T1000 (cell line): ENCODE measurements at places on chromosomes 5 and 9.

DNA sequence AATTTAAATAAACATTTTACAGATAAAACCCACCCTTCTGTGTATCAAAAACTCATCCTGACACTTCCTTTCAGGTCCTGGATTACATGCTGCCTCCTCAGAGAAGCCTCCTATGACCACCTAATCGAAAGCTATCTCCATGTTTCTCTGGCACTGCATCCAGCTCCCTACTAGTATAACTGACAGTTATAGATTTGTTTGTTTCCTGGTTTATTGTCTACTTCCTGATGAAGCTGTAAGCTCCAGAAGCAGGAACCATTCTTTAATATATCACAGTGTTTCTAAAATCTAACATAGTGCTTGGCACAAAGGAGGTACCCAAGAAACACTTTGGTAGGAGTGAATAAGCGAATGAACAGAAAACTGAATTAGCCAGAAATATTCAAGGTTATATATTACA lies 270.4 kb downstream of the EFNA5 start:
- DNase-seq, result no peak

DNA sequence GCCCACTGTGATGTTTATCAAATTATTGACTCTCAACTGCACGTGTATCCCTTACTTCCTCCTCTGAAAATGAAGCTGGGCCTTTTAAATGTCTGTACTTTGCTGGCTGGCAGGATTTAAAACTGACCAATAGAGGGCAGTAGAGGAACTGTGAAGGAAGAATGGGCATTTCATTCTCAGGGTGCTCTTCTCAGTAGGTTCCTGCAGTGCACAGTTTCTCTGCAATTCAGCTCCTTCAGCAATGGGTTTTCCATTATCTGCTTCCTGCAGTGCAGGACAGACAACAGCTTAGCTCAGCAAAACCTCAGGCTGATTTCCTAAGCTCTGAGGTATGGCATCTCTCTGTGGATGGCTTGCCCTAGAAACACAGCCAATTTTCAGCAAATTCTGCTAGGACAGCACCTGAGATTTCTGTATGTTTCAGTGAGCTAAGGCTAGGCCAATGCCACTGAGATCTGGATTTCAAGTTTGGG lies 298.4 kb upstream of the PRDM9 start:
- peak; percentile 10 for DNase-seq

DNA sequence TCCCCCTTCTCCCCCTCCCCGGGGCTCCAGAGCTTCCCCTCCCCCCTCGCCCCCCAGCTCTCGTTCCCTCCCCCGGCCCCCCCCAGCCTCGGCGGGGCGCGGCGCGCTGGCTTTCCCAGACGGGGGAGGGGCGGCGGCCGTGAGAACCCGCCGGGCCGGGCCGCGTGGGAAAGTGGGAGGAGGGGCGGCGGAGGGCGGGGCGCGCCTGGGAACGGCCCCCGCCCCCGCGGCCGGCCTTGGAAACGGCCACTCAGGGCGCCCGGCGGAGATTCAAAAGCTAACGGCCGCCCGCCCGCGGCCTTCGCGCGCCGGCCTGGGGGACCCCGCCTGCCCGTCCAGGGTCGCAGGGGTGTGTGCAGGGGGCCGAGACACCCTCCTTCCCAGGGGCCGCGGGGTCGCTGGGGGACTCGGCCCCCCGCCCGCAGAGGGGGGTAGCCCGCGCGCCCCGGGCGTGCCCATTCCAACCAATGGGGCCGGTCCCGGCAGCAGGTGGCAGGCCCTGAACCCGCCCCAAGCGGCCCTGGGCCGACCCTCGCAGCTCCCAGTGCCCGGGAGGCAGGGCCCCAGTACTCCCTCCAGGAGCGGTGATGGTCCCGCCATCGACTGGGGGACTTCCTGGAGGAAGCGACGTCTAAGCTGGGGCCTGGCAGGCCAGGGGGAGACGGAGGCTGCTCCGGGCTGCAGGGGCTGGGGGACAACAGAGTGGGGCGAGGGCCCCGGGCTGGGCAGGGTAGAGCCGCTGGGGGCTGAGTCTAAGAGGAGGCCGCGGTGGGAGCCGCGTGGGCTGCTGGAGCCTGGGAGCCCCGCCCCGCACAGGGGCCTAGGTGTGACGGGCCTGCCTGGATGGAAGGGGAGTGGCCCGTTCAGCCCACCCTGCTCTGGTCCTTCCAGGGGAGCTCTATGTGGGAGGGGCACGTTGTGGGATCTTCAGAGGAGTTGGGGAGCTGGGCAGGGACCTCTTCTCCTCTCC lies 14.2 kb upstream of the NRARP start:
- DNase-seq, result no peak

DNA sequence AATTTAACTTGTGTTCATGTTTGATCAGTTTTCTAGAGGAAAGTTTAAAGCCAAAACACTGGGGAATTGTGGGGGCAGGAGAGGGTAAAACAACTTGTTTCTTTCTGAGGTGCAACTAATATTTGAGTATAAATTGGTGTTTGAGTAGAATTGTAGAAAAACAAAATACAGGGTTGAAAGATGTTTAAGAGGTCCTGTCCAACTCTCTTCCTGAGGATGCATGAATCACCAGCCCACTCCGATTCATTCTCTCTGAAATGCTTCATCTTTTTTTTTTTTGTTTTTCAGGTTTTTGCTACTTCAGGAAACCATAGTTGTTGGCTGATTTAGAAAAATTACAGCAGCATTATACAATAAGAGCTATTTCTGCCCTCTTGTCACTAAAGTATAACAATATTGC lies 42.4 kb upstream of the TMC1 start:
- DNase-seq, result no peak

GRCh38 chr9:119224431-119224830 lies 144.8 kb downstream of the BRINP1 start:
- DNase-seq, result no peak

DNA sequence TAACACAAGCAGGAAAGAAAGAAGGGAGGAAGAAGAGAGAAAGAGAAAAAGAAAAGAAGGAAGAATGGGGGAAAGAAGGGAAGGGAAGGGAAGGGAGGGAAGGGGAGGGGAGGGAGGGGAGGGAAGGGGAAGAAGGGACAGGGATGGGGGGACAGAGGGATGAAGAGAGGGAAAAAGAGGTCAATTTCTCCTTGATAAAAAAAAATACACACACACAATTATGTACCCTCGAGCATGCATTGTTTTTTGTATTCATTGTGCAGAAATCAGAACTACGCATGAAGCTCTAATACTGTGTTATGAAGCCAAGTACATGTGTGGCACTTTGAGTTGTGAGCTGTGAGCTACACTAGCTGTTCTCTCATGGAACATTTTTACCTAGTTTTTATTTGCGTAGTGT lies 274.9 kb upstream of the CDH18 start:
- no peak for DNase-seq

GRCh38 chr5:136012041-136012804 lies 16.6 kb upstream of the TGFBI start:
- no peak for DNase-seq

- DNase-seq, result no peak
Measured at GRCh38 chr5:171422902-171423663, 3.6 kb downstream of the FGF18 start.

- no peak for DNase-seq
Measured at GRCh38 chr5:23631302-23632045, 124.1 kb downstream of the PRDM9 start.

- no peak for DNase-seq
Measured at GRCh38 chr9:98120476-98120875, 1.5 kb upstream of the TRIM14 start.

- DNase-seq, result no peak
Measured at GRCh38 chr5:88688984-88689667, 193.9 kb downstream of the MEF2C start.

- DNase-seq, result no peak
Measured at GRCh38 chr5:147997486-147997885, 66.3 kb upstream of the SPINK5 start.

DNA sequence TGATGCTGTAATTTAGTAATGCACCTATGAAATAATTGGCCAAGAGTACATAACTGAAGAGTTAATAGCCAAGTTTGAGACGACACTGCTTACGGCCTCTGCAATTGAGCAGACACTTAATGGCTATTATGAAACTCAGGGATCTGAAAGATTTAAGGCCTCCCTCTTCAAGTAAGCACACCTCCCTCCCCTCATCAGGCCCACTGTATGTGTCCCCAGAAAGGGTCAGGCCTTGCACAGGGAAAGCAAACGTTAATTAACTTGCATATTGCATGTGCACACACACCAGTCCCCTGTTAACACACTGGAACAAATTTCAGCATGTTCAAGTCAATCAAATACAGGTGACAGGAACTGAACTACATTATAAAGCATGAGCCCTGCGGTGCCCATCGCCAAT lies 163.6 kb downstream of the SPOCK1 start:
- no peak for DNase-seq

GRCh38 chr5:117680426-117680825 lies 1105.8 kb upstream of the SEMA6A start:
- no peak for DNase-seq

DNA sequence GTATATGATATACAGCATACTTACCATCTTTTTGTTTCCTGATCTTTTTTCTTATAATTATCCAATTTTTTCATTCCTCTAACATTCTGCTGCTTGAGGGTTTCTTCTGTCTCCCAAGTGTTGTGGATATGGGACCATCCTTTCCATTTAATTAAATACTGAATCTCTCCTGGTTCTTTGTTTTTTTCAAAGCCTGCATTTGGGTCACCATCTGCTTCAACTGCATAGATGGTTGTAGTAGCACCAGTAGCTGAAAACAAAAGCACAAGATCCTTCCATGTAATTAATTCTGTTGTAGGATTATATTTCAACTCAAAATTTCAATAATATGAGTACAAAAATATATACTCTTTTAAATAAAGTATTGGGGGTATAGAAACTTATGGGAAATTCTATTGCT lies 29.4 kb downstream of the CHD1 start:
- DNase-seq, result no peak

DNA sequence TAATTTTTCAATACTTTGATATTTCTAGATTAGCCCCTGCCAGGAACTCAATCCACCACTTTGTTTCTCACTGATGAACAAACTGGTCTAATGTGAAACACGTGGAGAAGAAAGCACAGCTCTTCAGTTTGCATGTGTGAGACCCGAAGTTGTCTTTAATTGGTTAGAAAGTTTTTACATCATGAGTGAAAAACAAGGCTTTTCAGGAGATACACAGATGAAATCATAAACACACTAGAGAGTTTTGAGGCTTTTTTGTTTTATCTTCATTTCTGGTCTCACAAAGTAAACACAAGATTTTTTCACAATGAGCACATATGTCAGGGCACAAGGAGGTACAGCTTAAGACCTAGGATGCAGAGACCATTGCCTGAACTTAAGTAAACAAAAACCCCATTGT lies 84.5 kb upstream of the MOCS2 start:
- no peak for DNase-seq

DNA sequence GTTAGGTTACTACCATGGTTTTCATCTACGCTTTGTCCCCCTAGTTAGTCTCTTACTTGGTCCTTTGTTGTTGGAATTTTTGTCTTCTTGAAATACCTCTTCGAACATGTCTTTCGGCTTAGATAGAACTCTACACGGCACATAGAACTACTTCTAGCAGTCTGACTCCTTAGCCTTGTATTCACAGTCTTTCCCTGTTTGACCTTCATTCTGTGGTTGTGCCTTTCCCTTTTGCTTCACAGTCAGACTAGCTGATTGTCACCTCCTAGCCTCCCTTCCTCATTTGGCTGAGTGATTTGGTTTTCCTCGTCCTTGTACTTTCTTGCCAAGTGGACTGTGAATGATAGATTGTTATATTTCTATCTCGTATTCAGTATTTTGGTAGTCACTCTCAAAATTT lies 10.7 kb downstream of the SMAD5 start:
- DNase-seq, result no peak

DNA sequence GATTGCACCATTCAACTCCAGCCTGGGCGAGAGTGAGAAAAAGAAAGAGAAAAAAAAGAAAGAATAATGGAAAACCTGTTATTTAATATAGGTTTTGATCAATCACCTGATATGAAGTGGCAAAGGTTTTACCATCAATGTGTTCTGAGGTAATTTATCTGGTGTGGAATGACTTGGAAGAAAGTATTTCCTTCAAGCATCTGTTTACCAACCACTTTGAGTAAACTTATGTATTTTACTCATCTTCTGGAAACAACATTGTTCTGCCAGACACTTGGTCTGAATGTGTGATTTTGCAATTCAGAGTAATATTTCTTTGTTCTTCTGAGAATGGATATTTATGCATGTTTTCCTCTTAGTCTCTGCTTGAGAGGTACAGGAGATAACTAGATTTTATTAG lies 24.3 kb downstream of the KIF2A start:
- no peak for DNase-seq

DNA sequence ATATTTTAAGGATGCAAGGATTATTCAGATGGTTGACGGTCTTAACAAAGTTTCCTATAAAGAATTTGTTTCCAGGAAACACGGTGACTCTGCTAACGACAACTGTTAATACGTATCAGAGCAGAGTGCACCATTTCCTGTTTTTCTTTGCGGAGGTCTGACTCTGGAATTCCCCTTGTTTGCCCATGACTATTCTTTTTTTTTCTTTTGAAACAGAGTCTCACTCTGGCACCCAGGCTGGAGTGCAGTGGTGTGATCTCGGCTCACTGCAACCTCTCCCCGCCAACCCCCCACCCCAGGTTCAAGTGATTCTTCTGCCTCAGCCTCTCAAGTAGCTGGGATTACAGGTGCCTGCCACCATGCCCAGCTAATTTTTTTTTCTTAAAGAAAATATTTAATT lies 115.9 kb downstream of the CDC42SE2 start:
- DNase-seq, result no peak

DNA sequence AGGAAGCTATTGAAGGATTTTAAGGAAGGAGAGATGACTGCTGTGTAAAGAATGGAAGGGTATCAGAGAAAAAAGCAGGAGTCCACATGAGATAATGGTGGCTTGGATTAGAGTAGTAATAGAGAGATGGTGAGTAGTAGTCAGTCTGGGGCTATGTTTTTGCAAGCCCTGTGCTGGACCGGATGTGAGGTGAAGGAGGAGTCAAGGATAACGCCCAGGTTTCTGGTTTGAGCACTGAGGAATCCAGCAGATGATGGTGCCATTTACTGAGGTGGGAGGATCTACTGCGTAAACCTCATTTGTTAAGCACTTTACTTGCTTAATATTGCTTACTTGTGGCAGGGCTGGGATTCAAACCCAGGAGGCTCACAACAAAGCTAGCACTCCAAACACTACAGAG lies 1.1 kb downstream of the TIGD6 start:
- no peak for DNase-seq

GRCh38 chr5:75363111-75363510 lies 26.1 kb downstream of the HMGCR start:
- DNase-seq, result no peak

GRCh38 chr5:39671561-39671961 lies 246.8 kb upstream of the DAB2 start:
- DNase-seq, result no peak

GRCh38 chr5:8333485-8333884 lies 464.5 kb downstream of the MTRR start:
- DNase-seq, result no peak

- DNase-seq, result no peak
Measured at GRCh38 chr5:68000805-68001204, 214.8 kb upstream of the PIK3R1 start.

DNA sequence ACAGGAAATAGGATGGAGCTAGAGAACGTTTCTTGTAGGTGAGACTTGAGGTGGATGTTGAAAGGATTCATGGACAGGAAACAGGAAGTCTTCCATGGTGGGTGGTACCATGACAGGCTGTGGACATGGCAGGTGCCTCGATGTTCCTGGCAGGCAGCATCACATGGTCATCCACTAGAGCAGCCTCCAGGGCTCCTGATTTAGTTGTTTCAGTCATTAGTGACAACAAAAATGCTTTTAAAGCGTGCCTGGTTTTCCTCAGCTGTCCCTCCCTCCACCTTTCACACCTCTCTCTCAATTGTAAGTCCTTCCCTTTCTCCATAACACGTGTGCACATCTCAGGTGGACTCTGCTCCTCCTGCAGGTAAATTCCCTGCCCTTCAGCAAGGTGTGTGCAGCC lies 25.2 kb upstream of the ASPN start:
- DNase-seq, result no peak
